Activated B cell treated with CpG ODN at 0.5 μM for 24 hours (primary cell): ENCODE measurements at places on chromosomes 5 and 9. TPM values are rescaled to one million over a fixed set of nuclear protein-coding genes. Genes with fewer than 3 reads are reported as not detected.

- DNase-seq: no peak
Measured at GRCh38 chr5:118984602-118985001, 3.7 kb downstream of the DTWD2 start.

GRCh38 chr5:157744051-157745011 is 819 bp downstream of the LSM11 start:
- no peak for DNase-seq

- no peak for DNase-seq
Measured at GRCh38 chr5:14830210-14831005, 41.2 kb downstream of the ANKH start.

GRCh38 chr5:53463909-53464621 is 16.4 kb upstream of the FST start:
- no peak for DNase-seq

DNA sequence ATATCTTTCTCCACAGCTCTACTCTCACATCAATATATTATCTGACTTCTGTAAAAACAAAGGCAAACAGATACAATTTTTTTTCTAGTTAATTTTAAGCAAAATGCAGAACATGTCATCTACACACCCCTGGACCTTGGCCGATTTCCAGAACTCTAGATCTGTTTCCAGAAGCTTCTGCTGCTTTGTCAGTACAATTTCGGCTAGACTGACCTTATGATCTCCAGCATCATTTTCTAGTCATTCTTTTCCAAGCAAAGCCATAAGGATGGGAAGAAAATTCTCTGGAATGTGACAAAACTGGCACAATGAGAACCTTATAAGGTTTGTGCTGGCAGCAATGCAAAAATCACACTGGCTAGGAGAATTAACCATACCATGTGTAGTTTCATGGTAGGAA is 132.8 kb upstream of the MPDZ start:
- no peak for DNase-seq

DNA sequence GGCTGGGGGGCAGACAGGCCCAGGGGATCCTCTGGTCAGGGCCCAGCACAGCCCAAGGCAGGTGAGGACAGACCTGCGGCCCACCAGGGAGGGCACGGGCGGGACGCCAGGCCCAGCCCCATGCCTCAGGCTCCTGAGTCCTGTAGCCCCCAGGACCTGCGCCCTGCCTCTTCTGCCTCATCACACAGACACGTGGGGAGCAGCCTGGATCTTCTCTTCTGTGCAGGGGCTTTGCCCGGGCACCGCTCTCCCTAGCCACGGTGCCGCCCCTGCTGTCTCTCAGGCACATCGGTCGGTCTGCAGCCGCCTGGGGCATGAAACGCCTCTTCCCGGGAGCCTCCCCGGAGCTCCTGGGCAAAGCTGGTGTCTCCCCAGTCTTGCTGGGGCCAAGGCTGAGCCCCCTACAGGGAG is 40.2 kb upstream of the EGFL7 start:
- no peak for DNase-seq

DNA sequence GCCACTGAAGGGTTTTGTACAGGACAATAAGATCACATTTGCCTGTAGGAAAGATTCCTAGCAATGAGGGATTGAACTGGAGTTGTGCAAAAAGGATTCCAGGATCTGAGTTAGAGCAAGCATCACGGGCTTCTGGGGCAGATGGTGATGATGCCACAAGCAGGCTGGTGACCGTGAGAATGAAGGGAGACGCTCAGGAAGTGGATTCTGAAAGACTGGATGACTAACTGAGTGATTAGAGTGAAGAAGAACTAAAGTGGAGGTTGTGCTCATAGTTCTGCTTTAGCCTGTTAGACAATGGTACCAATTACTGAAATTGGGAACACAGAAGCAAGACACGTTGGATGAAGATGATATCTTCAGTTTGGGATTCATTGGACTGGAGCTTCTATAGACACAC is 168.2 kb downstream of the CD180 start:
- DNase-seq: no peak

GRCh38 chr5:176774216-176775171 is 35.9 kb upstream of the UNC5A start:
- DNase-seq: no peak

- peak; percentile 24 for DNase-seq
Measured at GRCh38 chr9:131423171-131423581, 29.3 kb downstream of the PRRC2B start.

- no peak for DNase-seq
Measured at GRCh38 chr9:93130861-93131481, 3.1 kb downstream of the NINJ1 start.

GRCh38 chr5:146475190-146475780 is 28.2 kb downstream of the TCERG1 start:
- no peak for DNase-seq

DNA sequence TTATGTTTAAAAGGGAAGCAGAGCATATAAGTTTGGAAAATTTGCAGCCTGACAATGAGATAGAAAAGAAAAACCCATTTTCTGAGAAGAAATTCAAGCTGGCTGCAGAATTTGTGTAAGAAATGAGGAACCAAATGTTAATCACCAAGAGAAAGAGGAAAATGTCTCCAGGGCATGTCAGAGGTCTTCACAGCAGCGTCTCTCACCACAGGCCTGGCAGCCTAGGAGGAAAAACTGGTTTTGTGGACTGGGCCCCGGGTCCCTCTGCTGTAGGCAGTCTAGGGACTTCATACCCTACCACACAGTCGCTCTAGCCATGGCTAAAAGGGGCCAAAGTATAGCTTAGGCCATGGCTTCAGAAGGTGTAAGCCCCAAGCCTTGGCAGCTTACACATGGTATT is 32.1 kb upstream of the HSD17B4 start:
- no peak for DNase-seq

DNA sequence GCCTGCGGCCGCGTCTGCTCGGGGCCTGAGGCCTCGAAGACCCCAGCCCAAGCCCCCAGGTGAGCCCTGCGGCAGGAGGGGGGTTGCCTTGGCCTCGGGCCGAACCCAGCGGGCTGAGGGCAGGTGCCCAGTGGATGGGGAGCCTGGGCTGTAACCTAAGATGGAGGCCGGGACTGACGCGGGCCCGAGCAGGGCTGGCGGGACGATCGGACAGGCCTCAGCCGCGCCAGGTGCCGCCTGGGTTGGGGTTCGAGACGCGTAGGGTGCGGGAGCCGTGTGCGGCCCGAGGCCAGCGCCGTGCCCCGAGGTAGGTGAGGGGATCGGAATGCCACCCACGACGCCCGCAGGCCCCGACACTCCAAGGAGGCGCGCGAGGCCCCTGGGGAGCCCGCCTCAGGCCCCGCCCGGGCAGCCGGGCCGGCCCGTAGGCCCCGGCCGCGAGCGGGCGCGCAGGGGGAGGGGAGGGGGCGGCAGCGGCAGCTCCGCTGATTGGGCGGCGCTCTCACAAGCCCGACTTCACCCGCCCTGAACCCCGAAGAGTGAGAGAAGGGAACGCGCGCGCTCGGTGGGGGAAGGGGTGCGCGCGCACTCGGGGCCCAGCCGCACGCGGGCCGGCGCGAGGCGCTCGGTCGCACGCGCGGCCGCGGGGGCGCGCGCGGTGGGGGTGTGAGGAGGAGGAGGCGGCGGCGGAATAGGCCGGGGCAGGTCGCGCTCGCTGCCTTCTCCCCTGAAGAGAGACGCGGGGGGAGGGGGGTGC is at the start of gene NSD1:
NSD1 (plus strand) TSS at position 678 of the 757 bp plus-strand sequence. CDS start 1,331 bp downstream, outside the sequence.
- DNase-seq: peak; percentile 92

DNA sequence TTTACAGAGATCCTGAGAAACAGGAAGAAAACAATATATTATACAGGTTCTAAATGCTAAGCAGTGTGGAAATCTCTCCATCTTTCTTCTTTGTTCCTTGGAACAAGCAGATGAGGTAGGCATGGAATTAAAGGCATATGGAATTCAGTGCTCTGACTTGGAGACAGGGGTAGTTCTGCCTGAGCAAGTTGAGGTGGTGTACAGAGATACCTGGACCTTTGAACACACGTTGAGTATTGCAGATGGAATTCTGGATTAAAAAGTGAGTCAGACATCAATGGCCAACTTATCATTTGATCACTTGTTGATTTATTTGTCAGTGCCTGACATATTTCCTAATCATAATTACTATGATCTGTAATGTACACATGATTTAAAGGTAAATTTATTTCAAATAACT is 293.9 kb upstream of the IRX4 start:
- no peak for DNase-seq

DNA sequence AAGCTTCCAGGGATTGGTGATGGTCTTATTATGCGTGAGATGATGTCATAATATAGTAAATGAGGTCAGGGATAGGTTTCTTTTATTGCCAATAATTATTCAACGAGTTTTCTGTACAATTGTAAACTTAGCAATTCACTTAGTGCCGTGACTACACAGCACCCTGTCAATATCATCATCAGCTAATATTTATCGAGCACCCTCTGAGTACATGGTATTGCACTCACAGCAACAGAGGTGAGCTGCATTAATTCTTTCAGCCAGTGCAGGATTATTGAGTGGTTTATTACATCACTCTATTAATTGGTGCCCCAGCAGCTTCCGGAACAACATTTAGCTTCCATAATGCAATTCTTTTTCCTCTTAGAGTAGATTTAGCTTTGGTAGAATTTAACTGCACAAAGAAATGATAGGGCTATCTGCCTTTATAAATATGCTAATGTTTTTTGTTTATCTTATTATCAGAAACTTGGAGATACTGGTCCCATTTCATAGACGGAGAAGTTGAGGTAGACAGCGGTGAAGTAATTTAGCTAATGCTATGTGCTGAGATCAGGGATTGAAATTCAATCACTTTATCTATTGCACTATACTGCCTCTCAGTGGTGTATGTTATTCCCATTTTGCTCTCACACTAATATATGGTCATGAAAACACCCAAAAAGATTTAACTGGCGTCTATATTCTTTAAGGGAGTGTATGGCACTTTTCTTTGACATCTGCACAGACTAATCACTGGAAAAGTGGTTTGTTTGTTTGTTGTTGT is 726.1 kb upstream of the WWC1 start:
- DNase-seq: no peak

DNA sequence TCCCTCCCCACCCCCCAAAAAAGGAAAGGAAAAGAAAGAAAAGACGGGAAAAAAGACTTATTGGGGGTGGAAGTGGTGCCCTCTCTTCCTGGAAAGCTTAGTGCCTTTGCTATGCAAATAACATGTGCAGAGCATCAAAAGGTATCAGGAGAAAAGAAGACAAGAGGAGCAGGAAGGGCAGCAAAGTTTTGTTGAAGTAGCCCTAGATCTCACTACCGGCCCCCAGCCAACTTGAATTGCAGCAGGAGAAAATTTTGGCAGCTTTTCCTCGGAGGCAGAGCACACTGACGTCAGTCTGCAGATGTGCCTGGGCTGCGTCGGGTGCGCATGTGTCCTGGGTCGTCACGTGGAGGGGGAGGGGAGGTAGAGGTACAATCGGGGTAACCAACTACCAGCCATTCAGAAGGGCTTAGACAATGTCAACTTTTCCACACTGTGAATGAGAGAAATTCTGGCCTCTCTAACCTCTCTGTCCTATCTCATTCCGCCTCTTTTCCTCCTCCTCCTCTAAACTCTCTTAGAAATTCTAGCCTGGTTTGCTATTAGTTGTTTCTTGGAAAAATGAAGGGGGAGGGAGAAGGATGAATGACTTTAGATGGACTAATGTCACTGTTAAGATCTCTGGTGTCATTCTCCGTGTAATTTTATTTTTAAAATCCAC is at the start of gene ADAMTS6:
ADAMTS6 (minus strand) TSS at position 286 of the 661 bp plus-strand sequence. CDS start 8,247 bp downstream, outside the sequence.
- peak; percentile 61 for DNase-seq

SHC3 gene
- not detected in 2 replicates for total RNA-seq

SMIM33 gene
- total RNA-seq: not detected in 2 replicates

ST8SIA4 gene
- 105 and 125 TPM in 2 replicates for total RNA-seq

PCDHB6 gene
- total RNA-seq: not detected in 2 replicates

UNC13B gene
- total RNA-seq: 0.53 and 0.78 TPM in 2 replicates

ACTL7B gene
- 0.16 TPM in 1 of 2 replicates, not detected in the other for total RNA-seq
